ENCODE measurements at places on chromosomes 3 and 15.
A peak's percentile ranks its signal among the peaks of the same experiment; 100 is the strongest.

DNA sequence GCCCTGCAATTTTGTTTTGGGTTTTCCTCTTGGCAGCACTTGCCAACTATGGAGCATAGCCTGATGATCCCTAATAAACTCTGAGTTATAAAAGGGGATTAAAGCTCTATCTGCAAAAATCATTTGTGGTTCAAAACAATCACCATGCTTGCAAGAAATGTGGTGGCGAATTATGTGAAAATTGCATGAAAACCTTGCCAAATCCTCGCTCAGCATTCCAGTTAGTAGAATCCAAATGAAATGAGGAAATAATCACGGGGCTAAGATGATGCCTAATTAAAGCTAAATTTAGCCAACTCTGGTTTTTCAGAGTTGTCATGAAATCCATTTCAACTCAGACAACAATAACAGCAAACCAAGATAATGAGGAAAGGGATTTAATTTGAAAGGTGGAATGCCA lies 73.0 kb upstream of the PROK2 start:
- DNase-seq = peak; percentile 60

DNA sequence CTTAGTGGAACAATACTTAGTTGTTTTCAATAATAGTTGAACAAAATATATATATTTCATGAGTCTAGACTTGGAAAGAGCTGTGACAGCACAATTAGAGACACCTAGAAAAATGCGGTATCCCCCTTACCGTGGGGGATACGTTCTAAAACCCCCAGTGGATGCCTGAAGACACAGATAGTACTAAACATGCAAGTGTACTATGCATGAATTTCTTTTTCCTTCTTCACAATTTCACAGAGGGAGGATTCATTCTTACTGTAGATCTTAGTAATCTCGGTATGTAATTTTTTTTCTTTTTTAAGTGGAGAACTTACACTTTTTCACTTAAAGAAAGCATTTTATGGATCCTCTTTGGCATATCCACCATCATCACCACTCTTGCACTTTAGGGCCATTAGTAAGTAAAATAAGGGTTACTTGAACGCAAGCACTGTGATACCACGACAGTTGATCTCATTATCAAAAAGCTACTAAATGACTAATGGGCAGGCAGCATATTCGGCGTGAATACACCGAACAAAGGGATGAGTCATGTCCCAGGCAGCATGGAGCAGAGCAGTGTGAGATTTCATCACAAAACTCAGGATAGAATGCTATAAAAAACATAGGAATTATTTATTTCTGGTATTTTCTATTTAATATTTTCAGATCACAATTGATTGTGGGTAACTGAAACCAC lies 72.3 kb upstream of the ZNF280D start:
- DNase-seq = peak; percentile 89

- DNase-seq = peak; percentile 64
Observed at GRCh38 chr15:39828374-39828931, 45.8 kb upstream of the FSIP1 start.

- DNase-seq = no peak
Observed at GRCh38 chr3:195609229-195609628, 25.5 kb upstream of the APOD start.

DNA sequence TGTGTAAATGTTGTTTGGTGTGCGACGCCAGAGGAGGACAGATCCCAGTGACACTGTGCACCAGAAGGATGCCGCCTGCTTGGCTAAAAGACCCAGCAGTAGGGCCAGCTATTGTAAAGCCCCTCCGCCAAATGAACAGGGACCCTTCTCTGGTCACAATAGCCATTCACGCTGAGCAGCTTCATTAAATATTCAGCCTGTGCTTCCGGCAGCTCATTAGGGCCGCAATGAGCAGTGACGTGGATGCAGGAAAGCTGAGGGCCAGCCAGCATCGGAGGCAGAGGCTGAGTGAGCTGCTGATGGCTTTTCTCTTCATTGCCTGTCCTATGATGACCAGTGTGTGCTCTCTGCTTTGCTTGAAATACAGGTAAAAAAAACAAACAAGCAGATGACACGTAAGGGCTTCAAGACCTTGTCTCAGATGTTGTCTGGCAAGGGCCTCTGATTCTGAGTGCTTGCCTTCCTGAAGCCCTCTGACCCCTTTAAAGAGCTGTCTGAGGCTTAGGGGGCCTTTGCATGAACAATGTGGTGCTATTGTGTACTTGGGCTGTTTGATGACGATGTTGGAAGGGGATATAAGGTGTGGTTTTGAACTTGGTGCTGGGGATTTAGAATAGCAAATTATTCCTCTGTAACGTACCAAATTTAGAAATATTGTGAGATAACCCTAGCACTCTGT lies 130.4 kb downstream of the FEZF2 start:
- no peak for DNase-seq

- no peak for DNase-seq
Observed at GRCh38 chr15:84391191-84391590, 155.6 kb downstream of the GOLGA6L4 start.

DNA sequence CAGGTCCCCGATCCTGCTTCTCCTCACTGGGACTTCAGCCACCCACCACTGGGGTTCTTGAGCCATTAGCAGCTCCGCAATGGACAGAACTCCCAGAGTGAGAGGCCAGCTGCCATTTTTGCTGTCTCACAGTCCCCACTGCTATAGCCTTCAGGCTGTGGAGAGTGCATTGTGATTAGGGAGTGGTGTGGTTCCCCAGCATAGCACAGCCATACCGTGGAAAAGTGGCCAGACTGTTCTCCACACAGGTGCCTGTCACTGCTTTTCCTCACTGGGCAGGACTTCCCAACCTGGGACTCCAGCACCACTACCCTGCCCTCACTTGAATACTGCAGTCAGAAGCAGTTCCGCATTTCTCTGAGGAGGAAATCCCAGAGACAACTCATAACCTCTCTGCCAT lies 270.3 kb upstream of the DCBLD2 start:
- no peak for DNase-seq

- no peak for DNase-seq
Observed at GRCh38 chr3:4419920-4420319, 47.1 kb downstream of the SUMF1 start.

DNA sequence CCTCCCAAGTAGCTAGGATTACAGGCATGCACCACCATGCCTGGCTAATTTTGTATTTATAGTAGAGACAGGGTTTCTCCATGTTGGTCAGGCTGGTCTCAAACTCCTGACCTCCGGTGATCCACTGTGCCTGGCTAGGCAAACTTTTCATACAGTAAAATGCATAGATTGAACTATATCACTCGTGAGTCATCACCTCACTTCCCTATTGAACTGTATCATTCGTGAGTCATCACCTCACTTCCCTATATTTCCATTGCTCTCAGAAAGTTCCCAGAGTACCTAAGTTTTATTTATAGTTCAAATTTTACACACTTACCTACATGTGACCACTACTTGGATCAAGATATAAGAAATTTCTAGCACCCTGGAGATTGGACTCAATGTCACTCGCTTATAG lies 73.6 kb upstream of the ACAD9 start:
- DNase-seq = peak; percentile 48

DNA sequence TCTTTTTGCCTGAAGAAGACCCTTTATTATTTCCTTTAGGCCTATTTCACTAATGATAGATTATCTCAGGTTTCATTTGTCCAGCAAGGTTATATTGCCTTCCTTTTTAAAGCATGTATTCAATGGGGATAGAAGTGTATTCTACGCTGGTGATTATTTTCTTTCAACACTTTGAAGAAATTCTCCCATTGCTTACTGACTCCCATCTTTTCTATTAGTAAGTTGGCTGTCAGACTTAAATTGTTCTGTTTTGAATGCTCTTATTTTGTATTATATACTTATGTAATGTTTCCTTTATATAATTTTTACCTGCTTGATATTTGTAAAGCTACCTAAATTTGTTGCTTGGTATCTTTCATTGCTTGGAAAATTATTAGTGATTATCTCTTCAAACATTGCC lies 445.1 kb upstream of the RASGRP1 start:
- DNase-seq = no peak

- no peak for DNase-seq
Observed at GRCh38 chr3:32734756-32735155, 49.8 kb downstream of the CNOT10 start.

DNA sequence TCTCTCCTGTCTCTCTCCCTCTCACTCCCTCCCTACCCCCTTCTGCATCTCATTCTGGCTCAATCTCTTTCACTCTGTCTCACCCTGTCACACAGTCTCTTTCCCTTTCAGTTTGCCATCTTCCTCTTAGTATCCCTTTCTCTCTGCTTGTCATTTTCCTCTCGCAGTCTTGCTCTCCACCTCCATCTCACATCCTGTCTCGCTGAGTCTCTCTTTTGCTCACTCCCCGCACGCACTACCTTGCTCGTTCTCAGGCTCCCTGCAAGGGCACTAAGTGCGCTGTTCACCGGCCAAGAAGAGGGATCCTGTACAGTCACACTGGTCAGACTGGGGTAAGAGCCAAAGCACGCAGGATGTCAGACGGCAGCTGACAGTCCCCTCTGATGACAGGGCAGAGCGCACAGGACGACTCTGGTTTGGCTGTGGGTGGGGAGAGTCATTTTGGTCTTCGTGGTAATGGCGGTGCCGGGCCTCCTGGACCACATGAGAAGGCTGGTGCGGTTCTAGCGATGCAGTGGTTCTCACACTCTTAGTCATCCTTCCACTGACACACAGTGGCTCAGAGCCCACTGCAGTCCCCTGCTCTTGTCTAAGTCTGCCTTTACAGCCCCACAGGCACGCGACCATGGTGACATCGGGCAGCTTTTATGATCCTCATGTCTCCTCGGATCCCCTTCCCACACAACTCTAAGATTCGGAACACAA lies 356.8 kb downstream of the FOXP1 start:
- peak; percentile 37 for DNase-seq

- no peak for DNase-seq
Observed at GRCh38 chr15:69305933-69306568, 7.3 kb downstream of the PAQR5 start.

GRCh38 chr3:65044401-65044800 lies 356.6 kb upstream of the ADAMTS9 start:
- DNase-seq = no peak
